ENCODE measurements at places on chromosomes 1 and 21. TPM values are rescaled to one million over a fixed set of nuclear protein-coding genes. Genes with fewer than 3 reads are reported as not detected.

SYCP1 gene
- total RNA-seq = not detected

OR2L8 gene
- not detected for total RNA-seq

MCOLN2 gene
- total RNA-seq = 1.1 TPM

MTARC2 gene
- 2.0 TPM for total RNA-seq

REN gene
- total RNA-seq = not detected

PTAFR gene
- 0.65 TPM for total RNA-seq

ZBTB8B gene
- total RNA-seq = not detected

PAQR6 gene
- total RNA-seq = not detected

SH3BGR gene
- total RNA-seq = 6.2 TPM

KCNE2 gene
- not detected for total RNA-seq

RNF223 gene
- total RNA-seq = not detected

ADAM30 gene
- not detected for total RNA-seq

C1orf210 gene
- not detected for total RNA-seq

SEC16B gene
- 4.8 TPM for total RNA-seq

Measured in fibroblast of the aortic adventitia (primary cell).